KBM-7 (cell line): ENCODE measurements at places on chromosomes 16 and 17.

- DNase-seq: peak; percentile 77
Observed at GRCh38 chr17:1736348-1737281, 6.1 kb upstream of the SERPINF2 start.

GRCh38 chr16:49181791-49182518 is 99.7 kb downstream of the CBLN1 start:
- no peak for DNase-seq

DNA sequence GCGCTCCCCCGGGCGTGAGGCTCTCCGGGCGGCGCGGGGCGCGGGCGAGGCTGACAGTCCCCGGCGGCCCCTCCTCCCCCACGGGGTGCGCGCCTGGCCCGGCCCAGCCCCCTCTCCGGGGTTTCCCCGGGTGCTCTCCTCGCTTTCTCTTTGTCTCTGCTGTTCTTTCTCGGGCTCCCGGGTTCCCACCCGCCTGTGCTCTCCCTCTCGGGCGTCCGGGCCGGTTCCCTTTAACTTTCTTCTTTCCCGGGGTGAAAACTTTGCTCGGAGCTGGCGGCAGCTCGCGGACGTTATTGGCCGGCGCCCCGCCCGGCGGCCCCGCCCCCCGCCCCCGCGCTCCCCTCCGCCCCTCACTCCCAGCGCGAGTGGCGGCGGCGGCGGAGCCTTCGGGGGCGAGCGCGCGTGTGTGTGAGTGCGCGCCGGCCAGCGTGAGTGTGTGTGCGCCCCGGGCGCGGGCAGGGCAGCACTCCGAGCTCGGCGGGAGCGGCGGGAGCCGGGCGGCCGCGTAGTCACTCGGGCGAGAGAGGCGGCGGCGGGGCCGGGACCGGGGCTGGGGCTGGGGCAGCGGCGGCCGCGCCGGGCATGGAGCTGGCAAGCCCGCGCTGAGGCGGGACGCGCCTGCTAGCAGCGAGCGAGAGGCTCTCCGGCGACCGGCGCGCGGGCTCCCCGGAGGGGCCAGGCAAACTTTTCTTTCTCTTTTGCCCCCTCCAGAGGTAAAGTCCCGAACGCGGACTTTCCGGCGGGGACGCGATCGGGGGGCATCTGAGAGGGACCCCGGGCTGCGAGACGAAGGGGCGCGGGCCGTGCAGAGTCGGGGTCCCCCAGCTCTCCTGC is at the start of gene NTN1:
NTN1 (plus strand) TSS at position 353 of the 834 bp plus-strand sequence. CDS start 864 bp downstream, outside the sequence.
- peak; percentile 57 for DNase-seq

GRCh38 chr16:64253525-64253924 is 868.3 kb downstream of the CDH11 start:
- DNase-seq: no peak

GRCh38 chr17:39151943-39152818 is 744 bp upstream of the PLXDC1 start:
- DNase-seq: no peak

- DNase-seq: no peak
Observed at GRCh38 chr17:624341-624860, 90.2 kb downstream of the VPS53 start.

GRCh38 chr17:72363089-72363610 is 242.3 kb downstream of the SOX9 start:
- no peak for DNase-seq

- DNase-seq: no peak
Observed at GRCh38 chr16:2865651-2866050, 7.7 kb upstream of the PRSS22 start.

- no peak for DNase-seq
Observed at GRCh38 chr16:11734025-11734652, 8.5 kb downstream of the TXNDC11 start.

DNA sequence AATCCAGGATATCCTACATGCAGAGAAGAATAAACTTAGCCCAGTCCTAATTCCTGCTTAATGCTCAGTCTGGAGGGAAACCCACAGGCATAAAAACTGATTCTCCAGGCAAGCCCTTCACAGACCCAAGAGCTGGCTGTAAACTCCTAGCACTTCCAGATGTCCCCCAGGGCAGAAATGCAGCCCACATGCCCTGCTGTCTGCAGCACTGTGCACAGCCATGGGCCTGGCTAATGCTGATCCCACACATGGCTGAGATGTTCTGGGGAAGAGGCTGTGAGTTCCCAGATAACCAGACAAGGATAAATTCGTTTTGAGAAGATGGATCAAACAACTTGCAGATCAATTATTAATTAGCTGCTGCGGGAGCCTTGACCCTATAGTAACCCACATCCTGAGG is 148.4 kb downstream of the AATF start:
- DNase-seq: no peak

DNA sequence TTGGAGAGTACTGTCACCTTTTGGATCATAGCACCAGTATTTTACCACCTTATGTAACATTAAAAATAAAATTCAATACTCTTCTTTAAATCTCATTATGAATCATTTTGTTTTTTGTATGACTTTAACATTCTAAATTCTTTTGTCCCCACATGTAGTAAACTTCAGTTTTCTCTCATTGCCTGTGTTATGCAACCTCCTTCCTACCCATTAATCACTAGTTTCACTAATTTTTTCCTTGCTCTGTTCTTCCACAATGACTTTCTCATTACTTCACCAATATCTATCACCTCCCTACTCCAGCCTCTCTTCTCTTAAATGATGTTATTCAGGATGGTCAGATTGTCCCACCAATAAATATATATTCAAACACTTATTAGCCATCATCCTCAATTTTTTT is 68.7 kb downstream of the TTC19 start:
- DNase-seq: no peak

DNA sequence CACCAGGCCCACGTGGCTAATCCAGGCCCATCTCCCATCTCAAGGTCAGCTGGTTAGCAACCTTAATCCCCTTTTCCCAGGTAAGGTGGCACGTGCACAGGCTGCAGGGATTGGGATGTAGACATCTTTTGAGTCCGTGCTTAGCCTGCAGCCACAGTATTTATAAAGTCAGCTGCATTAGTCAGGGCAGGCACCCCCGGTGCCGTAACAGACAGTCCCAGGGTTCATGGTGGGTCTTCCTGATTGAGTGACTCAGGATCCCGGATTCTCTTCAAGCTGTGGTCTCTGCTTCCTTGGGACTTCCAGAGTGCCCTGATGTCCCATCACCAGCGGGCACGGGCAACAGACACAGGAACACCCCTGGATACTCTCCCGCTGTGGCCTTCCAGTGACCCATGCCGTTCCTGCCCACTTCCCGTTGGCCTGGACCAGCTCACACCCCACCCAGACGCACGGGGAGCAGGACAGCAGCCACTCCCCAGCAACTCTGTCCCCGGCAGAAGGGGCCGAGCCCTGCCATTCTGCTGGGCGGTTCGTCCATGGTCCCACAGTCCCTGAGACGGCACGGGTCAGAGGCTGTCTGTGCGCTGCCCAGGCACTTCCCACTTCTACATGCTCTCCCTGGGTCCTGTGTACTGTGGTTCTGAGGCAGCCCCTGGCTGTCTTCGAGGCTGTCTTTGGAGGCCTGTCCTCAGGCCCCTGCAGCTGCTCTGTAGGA is 248.6 kb upstream of the GSE1 start:
- DNase-seq: no peak

GRCh38 chr16:87709677-87710076 is 56.1 kb downstream of the KLHDC4 start:
- no peak for DNase-seq

- no peak for DNase-seq
Observed at GRCh38 chr17:40089077-40089895, 11.1 kb downstream of the NR1D1 start.

DNA sequence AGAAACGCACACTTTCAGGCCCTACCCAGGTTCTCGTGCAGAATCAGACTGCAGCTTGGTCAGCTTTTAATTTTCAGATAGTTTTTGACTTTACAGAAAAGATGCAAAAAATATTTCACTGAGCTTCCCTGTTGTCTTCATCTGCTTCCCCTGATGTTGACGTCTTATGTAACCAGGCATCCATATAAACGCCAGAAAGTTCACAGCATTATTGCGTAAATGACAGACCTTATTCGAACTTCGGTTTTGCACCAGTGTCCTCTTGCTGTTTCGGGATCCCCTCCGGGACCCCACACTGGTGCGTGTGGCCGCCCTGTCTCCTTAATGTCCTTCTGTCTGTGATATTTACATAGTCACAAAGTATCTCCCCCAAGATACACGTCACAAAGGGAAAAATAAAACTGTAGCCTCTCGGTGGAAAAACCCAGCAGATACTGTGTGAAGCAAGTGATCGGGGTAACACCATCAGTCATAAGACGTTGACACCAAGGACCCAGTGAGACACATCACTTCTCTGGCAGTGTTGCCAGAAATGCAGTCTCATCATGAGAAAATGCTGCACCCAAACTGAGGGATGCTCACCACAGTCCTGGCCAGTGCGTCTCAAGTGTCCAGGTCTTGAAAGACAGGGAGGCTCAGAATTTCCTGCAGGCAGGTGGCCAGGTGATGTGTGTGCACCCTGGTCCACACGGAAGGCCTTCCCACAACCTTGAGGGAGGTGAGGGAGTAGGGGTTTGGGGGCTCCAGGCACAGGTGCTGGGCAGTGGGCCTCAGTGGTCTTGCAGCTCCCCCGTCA is 4.3 kb downstream of the BANP start:
- DNase-seq: no peak

DNA sequence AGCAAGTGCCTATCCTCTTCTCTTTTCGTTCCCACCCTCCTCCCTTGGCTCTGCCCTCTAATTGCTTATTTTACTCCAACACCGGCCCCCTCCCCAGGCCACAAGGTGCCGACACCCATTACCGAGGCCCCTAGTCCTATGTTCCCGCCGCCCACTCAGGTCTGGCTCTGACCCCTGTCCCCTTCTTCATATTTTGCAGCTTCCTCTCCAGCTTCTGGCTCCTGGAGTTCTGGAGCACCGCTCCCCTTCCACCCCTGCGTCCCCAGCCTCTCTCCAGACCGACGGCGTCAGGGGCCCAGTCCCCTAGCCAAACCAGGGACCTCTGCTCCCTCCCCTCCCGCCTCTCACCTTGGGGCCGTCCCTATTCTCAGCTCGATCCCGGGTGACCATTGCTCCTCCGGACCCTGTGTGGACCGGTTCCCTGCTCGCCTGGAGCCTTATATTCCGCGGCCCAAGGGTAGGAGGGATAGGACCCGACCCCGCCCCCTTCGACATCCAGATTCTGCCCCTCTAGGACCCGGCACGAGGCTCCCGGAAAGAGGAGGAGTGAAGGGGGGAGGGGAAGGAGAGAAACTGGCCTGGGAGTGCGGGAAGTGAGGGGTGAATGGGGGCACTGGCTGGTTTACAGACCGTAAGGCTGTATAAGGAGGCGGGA is at the start of gene HES7:
HES7 (minus strand) TSS at position 412 of the 655 bp plus-strand sequence; CDS start at position 390, 22 bp downstream.
- peak; percentile 74 for DNase-seq

- DNase-seq: no peak
Observed at GRCh38 chr17:77608431-77608830, 350.1 kb upstream of the TNRC6C start.

DNA sequence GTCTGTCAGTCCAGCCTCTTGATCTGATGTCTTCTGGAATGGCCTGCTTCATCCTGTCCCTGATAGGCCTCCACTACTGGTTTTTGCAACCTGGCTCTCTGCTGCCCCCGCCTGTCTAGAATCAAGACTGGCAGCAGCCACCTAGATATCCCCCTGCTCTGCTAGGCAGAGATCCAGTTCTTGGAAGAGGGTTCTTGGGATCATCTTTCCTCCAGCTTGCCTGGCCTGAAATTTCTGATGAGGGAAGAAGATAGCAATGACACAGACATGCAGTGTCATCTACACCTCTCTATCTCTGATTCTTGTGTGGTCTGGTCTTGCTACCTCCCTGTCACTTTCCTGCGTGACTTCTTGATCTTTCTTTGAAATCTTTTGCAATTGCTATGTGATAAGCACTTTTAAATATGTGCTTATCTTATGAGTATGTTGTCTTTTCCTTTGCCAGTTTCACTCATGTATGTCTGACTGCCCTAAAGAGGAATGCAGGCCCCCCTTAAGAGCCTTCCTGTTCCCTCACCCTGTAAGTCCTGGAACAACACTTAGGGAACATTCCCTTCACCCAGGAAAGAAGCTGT is 20.3 kb upstream of the NFATC3 start:
- peak; percentile 71 for DNase-seq

DNA sequence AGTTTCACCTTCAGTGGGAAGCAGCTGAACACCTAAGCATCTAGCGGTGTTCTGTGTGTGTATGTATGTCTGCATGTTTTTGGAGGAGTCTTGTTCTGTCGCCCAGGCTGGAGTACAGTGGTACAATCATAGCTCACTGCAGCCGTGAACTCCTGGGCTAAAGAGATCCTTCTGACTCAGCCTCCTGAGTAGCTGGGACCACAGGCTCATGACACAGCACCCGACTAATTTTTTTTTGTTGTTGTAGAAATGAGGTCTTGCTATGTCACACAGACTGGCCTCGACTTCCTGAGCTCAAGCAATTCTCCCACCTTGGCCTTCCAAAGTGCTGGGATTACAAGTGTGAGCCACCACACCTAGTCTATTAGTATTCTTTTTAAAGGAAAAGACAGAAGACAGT is 30.2 kb upstream of the FAAP100 start:
- DNase-seq: no peak

DNA sequence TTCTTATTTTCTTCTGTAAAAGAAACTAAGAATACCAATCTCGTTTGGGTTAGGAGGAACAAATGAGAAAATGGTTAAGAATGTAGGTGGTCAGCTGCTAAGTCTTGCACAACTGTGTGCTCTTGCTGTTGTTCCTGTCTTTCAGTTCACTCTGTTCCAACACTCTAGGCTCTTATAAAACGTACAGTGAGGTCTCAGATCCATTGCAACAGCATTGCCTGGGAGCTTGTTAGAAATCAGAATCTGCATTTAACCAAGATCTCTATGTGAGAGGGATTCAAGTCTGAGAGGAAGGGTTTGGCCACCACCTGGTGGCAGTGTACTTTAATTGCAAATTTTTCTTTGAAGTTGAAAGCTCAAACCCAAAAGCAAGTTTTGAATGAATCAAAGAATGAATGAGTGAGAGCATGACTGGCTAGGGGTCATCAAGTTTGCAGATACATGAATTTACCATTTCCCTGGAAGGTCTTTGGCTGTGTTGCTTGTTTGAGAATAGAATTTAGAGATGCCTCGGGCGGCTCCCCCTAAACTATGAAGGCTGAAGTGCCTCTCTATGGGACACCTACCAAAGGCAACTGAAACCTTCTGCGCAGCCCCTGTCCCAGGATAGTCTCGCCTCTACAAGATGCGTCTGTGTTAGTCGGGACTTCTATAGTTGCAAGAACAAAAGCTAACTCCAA is 2.5 kb downstream of the ALOX15B start:
- DNase-seq: peak; percentile 73

DNA sequence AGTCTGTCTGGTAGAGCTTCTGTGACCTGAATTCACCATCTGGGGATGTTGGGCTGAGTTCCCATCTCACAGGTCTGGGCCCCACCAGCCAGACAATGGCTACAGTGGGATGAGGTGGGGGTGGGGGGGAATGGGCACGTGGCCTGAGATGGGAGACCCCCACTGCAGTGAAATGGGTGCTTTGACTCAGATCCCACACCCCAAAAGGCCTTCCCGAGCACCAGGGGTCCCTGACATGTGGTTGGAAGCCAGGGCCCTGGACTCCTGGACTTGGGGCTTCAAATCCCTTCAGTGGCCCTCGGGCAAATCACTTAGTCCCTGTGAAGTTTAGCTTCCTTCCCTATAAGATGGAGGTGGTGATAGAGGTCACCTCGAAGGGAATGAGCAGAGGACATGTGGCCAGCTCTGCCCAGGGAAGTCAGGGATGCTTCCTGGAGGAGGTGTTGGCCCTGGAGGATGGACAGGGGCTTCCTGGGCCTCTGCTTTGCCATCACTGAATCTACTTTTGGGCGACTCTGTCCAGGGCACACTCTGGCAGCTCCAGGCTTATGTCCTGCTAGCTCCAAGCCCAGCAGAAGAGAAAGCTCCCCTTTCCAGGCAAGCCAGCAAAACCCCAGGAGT is 218.1 kb downstream of the KATNIP start:
- DNase-seq: no peak
